ENCODE measurements at places on chromosomes 2 and 18. TPM values are rescaled to one million over a fixed set of nuclear protein-coding genes. Genes with fewer than 3 reads are reported as not detected.

IL1RL1 gene
- total RNA-seq, result 0.17 TPM

COQ10B gene
- 30.7 TPM for total RNA-seq

GBX2 gene
- total RNA-seq, result not detected

ZEB2 gene
- 38.0 TPM for total RNA-seq

ACADL gene
- total RNA-seq, result 0.26 TPM

GALNT5 gene
- 30.1 TPM for total RNA-seq

EFHD1 gene
- not detected for total RNA-seq

QPCT gene
- total RNA-seq, result 8.8 TPM

LAMA3 gene
- 4.9 TPM for total RNA-seq

IL1RL2 gene
- total RNA-seq, result 2.2 TPM

XDH gene
- 0.17 TPM for total RNA-seq

WDSUB1 gene
- total RNA-seq, result 12.7 TPM

LONRF2 gene
- under 0.01 TPM for total RNA-seq

ABCB11 gene
- under 0.01 TPM for total RNA-seq

SLC19A3 gene
- under 0.01 TPM for total RNA-seq

L3MBTL4 gene
- 0.16 TPM for total RNA-seq

HOXD8 gene
- total RNA-seq, result not detected

SCN2A gene
- total RNA-seq, result 10.9 TPM

MRPL30 gene
- 17.5 TPM for total RNA-seq

FSHR gene
- total RNA-seq, result under 0.01 TPM

DNAJC5G gene
- total RNA-seq, result not detected

NDC80 gene
- 3.3 TPM for total RNA-seq

AQP12A gene
- total RNA-seq, result not detected

RBM44 gene
- total RNA-seq, result 0.16 TPM

SCLY gene
- total RNA-seq, result 10.9 TPM

MAL gene
- 0.17 TPM for total RNA-seq

DNAH7 gene
- total RNA-seq, result 0.94 TPM

CCDC68 gene
- under 0.01 TPM for total RNA-seq

KCNJ3 gene
- total RNA-seq, result not detected

Measured in bronchial smooth muscle cell (primary cell).